ENCODE measurements at places on chromosomes 12 and 14.

DNA sequence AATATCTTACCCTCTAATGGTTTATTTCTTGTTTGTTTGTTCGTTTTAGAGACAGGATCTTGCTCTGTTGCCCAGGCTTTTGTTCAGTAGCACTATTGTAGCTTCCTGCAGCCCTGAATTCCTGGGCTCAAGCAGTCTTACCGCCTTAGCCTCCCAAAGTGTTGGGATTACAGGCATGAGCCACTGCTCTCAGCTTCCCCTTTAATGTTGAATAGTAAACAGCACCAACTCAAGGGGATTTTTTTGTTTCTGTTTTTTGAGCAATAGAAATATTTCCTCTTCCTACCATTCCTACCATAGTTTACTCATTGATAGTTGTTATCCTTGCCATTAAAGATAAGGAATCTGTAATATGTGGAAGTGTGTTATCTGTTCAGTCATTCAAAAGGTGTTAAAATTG, 10.7 kb downstream of the ARID4A start:
- peaks cover 15% of the 10 kb centered on the region for H3K36me3 ChIP-seq
- H3K27ac ChIP-seq: no peak overlapping the region
- H3K27me3 ChIP-seq: no peaks in the 10 kb centered on the region
- H3K4me1 ChIP-seq: peaks cover 19% of the 10 kb centered on the region
- no peak overlapping the region for H3K4me3 ChIP-seq
- DNase-seq: no peak

DNA sequence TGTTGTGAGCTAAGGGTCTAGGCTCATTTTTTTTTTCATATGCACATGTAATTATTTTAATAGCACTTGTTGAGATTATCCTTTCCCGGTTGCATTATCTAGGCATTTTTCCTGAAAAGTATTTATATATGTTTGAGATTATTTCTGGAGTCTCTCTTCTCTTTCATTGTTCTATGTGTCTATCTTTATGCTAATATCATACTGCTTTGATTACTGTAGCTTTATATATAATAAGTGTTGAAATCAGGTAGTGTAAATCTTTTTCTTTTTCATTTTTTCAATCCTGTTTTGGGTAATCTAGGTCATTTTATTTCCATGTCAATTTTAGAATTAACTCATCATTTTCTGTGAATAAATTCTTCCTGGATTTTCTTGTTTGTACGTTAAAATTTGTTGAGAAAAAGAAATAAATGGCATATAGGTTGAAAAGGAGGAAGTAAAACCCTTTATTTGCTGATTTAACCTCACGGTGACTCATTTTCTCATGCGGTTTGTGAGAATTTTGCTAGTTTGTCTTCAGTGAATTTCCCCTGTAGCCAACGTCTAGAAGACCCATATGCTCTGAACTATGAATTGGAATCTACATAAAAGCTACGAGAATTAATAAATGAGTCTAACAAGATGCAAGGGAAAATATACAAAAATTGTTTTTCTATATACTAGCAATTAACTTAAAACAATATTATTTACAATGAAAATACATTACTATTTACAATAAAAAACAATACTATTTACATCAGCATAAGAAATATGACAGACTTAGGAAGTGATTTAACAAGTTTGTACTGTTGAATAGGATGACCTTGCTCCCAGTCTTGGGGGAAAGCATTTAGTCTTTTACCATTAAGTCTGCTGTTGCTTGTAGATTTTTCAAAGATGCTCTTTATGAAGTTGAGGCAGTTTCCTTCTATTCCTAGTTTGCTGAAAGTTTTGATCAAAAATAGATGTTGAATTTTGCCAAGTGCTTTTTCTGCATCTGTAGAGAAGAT, 105.0 kb downstream of the SNAPC1 start:
- H3K27ac ChIP-seq: no peak overlapping the region
- H3K4me3 ChIP-seq: no peak overlapping the region
- H3K27me3 ChIP-seq: peaks cover 19% of the 10 kb centered on the region
- H3K36me3 ChIP-seq: peaks cover 1% of the 10 kb centered on the region
- DNase-seq: no peak
- peaks cover 10% of the 10 kb centered on the region for H3K4me1 ChIP-seq

- H3K27me3 ChIP-seq: no peaks in the 10 kb centered on the region
- H3K4me3 ChIP-seq: no peak overlapping the region
- H3K27ac ChIP-seq: no peak overlapping the region
- no peak for DNase-seq
- no peaks in the 10 kb centered on the region for H3K36me3 ChIP-seq
Measured at GRCh38 chr14:53519137-53519536, 366.0 kb upstream of the DDHD1 start.

DNA sequence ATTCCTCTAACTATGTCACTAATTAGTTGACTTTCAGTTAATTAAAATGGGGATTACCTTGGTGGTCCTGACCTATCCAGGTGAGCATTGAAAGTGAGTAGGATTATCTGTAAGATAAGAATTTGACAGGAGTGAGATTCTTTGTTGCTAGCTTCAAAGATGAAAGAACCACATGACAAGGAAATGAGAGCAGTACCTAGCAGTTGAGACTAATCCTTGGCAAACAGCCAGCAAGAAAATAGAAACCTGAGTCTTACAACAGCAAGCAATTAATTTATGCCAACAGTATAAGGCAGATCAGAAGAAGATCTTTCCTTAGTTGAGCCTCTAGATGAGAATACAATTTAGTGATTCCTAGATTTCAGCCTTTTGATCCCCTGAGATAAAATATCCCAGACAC, 1058.4 kb downstream of the LRFN5 start:
- DNase-seq: no peak
- H3K27me3 ChIP-seq: no peaks in the 10 kb centered on the region
- no peak overlapping the region for H3K27ac ChIP-seq
- H3K4me3 ChIP-seq: no peak overlapping the region

DNA sequence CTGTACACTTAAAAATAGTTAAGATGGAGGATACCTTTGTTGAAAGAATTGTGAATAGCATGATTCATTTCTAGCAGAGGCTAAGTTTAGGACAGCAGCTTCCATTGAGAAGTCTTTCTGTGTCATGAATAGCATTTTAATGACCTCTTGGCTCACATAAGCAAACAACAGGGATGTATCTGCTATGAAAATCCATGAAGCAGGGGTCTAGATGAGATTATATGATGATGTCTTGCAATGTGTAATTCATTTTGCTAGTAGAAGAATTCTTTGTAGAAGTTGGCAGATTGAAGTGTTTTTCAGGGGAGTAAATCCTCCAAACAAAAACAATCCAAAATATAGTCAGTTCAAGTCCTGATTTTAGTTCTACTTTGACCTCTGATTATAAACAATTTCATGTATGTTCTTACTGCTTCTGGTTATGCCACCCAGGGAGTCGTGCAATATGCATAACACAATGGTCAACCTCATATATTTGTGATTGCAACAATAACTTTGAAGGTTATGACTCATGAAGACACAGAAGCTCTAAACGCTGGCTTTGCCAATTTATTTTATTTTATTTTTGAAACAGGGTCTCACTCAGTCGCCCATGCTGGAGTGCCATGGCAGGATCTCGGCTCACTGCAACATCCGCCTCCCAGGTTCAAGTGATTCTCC, 6.9 kb upstream of the RD3L start:
- no peaks in the 10 kb centered on the region for H3K4me1 ChIP-seq
- H3K27ac ChIP-seq: no peak overlapping the region
- H3K4me3 ChIP-seq: no peak overlapping the region
- no peaks in the 10 kb centered on the region for H3K36me3 ChIP-seq

- no peak overlapping the region for H3K27ac ChIP-seq
- no peak overlapping the region for H3K4me3 ChIP-seq
- peaks cover 6% of the 10 kb centered on the region for H3K27me3 ChIP-seq
- no peak for DNase-seq
- H3K36me3 ChIP-seq: no peaks in the 10 kb centered on the region
Measured at GRCh38 chr14:69317102-69317755, 57.3 kb downstream of the GALNT16 start.

GRCh38 chr12:28497889-28498411, 307.7 kb downstream of the CCDC91 start:
- peaks cover 12% of the 10 kb centered on the region for H3K4me1 ChIP-seq
- DNase-seq: no peak
- peaks cover 5% of the 10 kb centered on the region for H3K36me3 ChIP-seq
- H3K27me3 ChIP-seq: no peaks in the 10 kb centered on the region
- H3K4me3 ChIP-seq: no peak overlapping the region

DNA sequence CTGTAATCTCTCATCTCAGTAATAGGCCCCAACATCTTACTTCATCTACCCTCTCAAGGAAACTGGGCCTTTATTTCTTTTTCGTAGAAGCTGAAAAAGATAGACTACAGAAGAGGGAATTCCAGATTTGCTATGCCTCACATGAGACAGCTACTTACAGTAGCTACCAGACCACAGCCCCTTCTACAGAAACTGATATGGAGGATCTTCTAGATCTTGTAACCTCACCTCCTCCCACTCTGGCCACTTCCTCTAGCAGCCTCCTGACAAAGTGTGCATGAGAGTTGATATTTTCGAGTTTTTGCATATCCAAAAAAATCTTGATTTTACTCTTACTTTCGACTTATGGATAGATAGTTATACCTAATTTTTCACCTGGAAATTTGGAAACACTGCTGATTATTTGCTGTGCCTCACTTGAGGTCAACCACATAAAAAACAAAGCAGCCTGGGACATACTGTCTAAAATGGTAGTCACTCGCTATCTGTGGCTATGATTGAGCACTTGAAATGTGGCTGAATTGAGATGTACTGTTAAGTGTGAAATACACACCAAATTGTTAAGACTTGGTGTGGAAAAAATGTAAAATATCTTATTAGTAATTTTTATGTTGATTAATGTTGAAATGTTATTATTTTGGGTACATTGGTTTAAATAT, 86.3 kb upstream of the NID2 start:
- H3K27me3 ChIP-seq: peaks cover 9% of the 10 kb centered on the region
- peaks cover 1% of the 10 kb centered on the region for H3K36me3 ChIP-seq
- DNase-seq: no peak
- peaks cover 12% of the 10 kb centered on the region for H3K4me1 ChIP-seq
- no peak overlapping the region for H3K27ac ChIP-seq

DNA sequence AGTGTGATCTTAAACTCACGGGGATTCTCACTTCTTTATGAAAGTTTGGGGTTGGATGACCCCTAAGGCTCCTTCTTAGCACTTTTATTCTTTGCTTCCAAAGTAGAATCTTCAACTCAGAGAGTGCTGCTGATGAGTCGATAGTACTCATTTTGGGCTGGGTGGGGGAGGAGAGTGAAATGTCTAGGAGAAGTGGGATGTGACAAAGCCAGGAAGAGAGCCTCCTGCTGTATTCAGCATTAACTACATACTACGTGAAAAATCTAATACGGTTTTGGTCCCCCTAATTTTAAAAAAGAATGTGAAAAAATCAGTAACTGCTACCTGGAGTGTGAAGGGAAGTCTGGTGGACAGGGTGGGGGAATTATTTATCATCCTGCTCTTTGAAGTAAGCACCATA, 148.3 kb downstream of the SAMD4A start:
- no peaks in the 10 kb centered on the region for H3K4me1 ChIP-seq
- H3K27me3 ChIP-seq: peaks cover 24% of the 10 kb centered on the region
- H3K4me3 ChIP-seq: no peak overlapping the region
- H3K27ac ChIP-seq: no peak overlapping the region
- DNase-seq: no peak
- no peaks in the 10 kb centered on the region for H3K36me3 ChIP-seq

GRCh38 chr14:29545714-29546113, 381.9 kb downstream of the PRKD1 start:
- no peaks in the 10 kb centered on the region for H3K36me3 ChIP-seq
- H3K27me3 ChIP-seq: no peaks in the 10 kb centered on the region
- DNase-seq: no peak
- H3K4me3 ChIP-seq: no peak overlapping the region
- H3K27ac ChIP-seq: no peak overlapping the region

- no peak overlapping the region for H3K4me3 ChIP-seq
- no peak for DNase-seq
- H3K27ac ChIP-seq: no peak overlapping the region
- peaks cover 5% of the 10 kb centered on the region for H3K4me1 ChIP-seq
- no peaks in the 10 kb centered on the region for H3K36me3 ChIP-seq
Measured at GRCh38 chr12:49813131-49813530, 15.1 kb downstream of the NCKAP5L start.

- H3K27ac ChIP-seq: no peak overlapping the region
- H3K4me3 ChIP-seq: no peak overlapping the region
- DNase-seq: no peak
- no peaks in the 10 kb centered on the region for H3K4me1 ChIP-seq
- no peaks in the 10 kb centered on the region for H3K36me3 ChIP-seq
Measured at GRCh38 chr12:51891843-51892242, 3.9 kb downstream of the ANKRD33 start.

DNA sequence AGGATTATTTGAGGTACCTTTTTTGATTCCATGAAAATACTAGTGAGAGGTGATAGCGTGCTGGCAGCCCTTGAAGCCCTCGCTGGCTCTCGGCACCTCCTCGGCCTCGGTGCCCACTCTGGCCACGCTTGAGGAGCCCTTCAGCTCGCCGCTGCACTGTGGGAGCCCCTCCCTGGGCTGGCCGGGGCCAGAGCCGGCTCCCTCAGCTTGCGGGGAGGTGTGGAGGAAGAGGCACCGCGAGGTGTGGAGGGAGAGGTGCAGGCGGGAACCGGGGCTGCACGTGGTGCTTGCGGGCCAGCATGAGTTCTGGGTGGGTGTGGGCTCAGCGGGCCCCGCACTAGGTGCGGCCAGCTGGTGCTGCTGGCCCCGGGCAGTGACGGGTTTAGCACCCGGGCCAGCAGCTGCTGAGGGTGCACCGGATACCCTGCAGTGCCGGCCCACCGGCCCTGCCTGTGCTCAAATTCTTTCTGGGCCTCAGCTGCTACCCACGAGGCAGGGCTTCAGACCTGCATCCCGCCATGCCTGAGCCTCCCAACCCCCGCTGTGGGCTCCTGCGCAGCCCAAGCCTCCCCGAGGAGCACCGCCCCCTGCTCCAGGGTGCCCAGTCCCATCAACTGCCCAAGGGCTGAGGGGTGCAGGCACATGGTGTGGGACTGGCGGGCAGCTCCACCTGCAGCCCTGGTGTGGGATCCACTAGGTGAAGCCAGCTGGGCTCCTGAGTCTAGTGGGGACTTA, 7.4 kb downstream of the MOK start:
- no peak overlapping the region for H3K27ac ChIP-seq
- no peaks in the 10 kb centered on the region for H3K27me3 ChIP-seq

DNA sequence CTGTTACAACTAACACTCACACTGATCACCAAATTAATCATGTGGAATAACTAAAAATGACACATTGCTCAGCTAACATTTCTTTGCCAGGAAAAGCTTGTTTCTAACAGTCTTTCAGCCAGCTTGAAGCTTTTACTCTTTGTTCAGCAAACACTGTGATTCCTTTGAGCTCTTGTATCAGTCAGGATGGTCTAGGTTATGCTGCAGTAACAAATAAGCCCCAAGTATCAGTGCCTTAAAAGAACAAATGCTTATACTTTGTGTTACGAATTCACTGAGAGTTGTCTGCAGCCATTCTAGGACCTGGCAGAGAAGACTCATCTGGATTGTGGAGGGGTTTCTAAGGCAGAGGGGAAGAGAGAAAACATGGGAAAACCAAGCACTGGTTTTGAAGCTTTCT, 47.6 kb upstream of the PIWIL1 start:
- H3K27ac ChIP-seq: no peak overlapping the region
- DNase-seq: no peak
- no peak overlapping the region for H3K4me3 ChIP-seq
- no peaks in the 10 kb centered on the region for H3K36me3 ChIP-seq
